Fibroblast of skin of scalp (primary cell): ENCODE measurements at places on chromosomes 7 and 10.

DNA sequence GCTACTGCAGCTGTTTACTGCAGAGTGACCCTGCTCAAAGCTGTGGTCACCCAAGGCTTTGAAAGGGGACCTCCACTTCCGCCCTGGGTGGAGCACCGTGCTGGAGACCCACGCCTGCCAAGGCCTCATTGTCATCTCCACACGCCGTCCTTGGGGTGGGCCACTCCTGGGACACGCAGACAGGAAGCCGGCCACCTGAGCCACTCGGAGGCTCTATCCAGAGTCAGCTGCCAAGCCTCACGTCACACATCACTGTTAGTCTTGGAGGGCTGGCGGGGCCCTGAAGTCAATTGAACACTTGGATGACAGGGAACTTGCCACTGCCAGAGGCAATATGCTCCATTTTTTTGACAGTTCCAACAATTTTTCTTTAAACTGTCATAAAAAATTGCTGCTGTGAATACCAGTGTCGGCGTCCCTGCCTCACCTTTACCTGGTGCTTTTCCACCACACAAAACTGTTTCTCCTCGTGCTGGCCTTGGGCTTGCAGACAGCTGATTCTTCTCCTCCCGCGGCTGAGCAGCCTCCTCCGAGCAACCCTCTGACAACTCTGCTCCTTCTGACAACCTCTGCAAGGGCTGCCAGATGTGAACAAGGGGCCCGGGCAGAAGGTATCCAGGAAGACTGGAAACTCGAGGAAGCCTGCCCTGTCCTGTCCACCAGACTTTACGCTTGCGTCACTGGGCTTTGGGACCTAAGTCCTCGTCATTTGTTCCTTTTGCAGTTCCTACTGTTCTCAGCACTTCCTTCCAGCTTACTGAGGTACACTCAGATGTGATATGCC, 81.9 kb downstream of the EGFR start:
- no peak for DNase-seq

DNA sequence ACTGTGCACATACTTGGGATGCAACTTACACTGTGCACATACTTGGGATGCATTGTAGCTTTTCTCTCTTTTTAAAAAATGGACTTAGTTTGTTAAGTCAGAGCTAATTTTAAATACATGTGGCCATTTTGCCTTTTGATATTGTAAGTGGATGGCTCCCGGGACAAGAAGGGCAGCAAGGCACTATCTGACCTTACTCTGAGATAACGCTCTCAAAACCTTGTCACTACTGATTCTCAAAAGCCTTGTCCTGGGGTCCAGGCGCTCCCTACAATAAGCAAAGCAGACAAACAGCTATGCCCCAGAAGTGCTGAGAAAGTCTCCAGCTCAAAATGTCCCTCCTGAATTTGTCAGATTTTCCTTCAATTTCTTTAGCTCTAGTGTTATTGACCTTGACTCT, 66.9 kb upstream of the CACNB2 start:
- no peak for DNase-seq

DNA sequence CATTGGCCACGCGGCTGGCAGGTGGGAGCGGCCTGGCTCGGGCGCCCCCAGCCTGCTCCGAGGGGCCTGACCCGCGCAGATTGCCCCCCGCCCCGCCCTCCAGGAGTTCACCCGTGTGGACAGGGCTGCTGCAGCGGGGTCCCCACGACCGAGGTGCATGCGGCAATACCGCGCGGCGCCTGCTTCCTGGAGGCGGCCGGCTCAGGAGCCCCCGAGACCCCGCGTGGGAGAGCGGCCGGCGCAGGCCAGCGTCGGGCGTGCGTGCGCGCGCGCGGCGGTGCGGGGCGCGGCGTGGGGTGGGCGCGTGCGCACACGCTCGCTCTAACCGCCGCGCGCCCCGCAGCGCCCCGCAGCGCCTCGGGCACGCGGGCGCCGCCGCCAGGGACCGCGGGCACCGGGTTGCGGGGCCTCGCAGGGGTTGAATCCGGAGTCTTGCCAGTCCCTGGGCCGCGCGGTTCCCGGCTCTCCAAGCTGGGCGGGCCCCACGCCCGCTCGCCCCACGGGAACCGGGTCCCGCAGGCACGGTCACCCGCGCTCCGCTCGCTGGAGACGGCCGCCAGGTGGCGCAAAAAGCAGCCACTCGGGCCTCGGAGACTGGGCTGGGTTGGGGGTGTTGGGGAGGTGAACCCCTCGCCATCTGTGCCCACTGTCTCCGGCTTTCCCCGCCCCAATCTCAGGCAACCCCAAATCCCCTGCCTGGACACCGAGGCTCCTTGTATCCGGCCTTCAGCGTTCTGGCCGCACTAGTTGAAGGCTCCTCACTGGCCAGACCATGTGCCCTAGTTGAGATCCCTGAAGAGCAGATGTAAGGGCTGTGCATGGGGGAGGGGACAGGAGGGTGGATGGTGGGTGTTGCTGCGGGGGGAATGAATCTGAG, 1.3 kb upstream of the ACHE start:
- DNase-seq, result no peak

- DNase-seq, result no peak
These were observed 49.7 kb upstream of the KIF5B start for GRCh38 chr10:32105782-32106382.

DNA sequence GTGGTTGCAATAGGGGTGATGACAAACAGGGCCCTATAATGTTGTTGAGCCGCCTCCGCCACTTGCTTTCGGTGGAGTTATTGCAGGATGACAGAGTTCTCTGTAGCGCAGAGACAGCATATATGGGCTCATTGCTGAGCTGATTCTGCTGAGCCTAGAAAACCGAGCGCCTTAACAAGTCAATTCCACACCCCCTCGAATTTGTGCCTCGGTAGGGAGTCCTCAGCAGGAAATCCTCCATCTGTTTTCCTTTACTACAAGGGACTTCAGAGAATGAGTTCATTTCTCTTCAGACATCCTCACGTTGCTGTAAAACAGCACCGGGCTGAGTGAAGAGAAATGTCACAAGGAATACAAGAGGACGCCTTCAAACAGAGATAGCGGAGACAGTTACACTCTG, 90.7 kb upstream of the KIAA1217 start:
- peak; percentile 59 for DNase-seq

DNA sequence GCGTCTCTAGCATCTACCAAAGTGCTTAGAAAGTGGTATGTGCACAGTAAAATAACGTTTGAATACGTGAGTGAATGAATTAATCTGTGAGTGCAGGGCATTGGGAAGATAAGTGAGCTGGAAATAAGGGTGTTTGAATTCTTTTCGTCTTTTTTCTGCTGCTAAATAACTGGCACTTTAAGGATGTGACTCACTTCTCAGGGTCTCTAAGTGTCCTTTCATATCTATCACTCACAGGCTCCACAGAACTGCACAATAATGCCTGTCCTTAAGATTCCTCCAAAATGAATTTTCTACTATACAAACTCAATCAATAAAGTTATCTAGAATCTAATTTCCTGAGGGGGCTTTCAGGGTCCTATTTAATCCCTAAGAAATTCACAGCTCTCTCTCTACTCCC, 3.2 kb upstream of the DGKB start:
- DNase-seq, result no peak

DNA sequence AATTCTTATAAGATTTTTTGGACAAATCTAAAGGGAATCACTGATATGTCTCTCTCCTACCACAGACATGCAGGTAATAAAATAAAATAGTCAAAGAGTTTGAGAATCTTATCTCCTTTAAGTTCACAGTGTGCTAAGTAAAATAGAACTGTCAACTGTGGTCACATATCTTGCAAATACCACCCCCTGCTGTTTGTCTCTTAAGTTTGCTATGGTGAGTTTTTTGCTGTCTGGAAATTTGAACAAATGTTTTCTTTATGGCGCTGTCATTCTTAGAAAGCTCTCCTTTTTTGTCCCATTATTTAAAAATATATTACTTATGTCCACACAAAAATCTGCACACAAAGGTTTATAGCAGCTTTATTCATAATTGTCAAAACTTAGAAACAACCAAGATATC, 19.6 kb downstream of the GIMAP5 start:
- no peak for DNase-seq

DNA sequence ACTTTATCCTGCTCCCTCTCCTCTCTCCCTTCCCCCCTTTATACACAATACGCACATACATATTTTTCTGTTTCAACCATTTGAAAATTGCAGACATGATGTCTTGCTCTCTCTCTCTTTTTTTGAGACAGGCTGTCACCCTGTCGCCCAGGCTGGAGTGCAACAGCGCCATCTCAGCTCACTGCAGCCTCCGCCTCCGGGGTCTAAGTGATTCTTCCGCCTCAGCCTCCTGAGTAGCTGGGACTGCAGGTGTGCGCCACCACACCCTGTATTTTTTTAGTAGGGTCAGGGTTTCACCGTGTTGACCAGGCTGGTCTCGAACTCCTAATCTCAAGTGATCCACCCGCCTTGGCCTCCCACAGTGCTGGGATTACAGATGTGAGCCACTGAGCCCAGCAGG, 38.5 kb downstream of the KLHDC10 start:
- DNase-seq, result no peak

DNA sequence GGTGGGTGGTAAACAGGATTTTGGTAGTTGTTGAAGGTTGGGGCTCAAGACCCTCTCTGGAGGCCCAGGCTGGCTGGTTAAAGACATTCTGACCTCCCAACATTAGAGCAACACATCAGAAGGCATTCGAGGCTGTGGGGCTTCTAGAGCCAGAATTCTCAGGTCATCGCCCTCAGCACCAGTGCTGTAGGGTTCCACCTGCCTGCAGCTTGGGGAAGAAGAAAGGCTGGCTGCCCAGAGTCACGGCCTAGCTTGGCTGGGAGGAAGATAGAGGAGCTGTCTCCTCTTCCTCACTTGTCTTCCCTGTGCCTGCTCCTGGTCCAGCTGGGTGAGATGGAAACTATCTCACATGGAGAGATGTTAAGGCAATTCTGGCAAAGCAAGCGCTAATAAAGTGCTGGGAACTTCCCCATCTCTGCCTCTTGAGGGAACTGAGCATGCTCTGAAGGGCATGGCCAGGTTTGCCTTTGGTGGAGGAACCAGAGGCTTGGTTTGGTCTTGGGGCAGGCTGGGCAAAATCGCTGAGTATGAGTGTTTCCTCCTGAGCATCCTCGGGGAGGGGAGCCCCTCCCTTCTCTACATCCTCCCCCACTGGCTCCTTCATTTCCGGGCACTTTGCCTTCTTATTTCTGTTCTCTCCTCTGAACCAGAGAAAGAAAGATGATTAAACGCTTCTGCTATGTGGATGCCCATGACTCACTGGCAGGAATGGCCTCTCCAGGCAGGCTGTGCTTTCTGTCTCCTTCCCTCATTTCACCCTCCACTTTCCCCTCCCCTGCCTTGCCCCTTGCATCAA, 509.0 kb upstream of the PODXL start:
- peak; percentile 99 for DNase-seq

- peak; percentile 50 for DNase-seq
These were observed 38.6 kb downstream of the CLRN3 start for GRCh38 chr10:127853868-127854768.

- no peak for DNase-seq
These were observed 8.5 kb upstream of the POT1 start for GRCh38 chr7:124938128-124938527.

GRCh38 chr10:108469940-108470339, 1305.4 kb upstream of the SORCS1 start:
- DNase-seq, result no peak

GRCh38 chr10:88104223-88104622, 240.8 kb downstream of the PTEN start:
- no peak for DNase-seq

DNA sequence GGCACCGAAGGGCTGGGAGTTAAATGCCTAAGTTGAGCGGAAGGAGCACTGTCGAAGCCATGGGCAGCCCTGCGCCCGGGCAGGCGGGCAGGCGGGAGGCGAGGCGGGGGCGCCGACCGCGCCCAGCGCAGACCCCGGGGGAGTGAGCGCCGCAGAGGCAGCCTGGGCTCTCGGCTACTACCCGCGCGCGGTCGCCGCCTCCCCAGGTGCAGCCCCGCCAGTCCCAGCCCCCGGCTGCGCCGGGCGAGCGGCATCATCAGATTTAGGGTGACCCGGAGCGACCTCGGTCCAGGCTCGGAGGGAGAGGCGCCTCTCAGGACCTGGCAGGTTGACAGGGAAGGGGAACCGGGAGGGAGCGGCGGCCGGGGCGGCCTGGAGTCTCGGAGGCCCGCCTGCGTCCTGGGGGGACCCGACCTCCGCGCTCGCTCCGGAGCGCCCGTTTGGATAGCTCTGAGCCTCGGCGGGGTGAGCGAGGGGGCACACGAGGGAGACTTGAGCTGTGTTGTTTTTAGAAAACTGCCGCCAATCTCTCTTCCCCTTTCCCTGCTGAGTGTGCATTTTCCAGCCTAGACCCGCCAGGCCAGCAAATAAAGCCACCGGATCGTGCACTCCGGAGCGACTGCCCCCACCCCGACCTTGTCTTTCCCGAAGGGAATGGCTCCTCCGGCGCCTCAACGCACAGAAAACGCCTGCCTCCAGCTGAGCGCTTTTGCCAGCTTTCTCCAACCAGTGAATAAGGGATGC, 2.3 kb upstream of the NRP1 start:
- DNase-seq, result peak; percentile 51

DNA sequence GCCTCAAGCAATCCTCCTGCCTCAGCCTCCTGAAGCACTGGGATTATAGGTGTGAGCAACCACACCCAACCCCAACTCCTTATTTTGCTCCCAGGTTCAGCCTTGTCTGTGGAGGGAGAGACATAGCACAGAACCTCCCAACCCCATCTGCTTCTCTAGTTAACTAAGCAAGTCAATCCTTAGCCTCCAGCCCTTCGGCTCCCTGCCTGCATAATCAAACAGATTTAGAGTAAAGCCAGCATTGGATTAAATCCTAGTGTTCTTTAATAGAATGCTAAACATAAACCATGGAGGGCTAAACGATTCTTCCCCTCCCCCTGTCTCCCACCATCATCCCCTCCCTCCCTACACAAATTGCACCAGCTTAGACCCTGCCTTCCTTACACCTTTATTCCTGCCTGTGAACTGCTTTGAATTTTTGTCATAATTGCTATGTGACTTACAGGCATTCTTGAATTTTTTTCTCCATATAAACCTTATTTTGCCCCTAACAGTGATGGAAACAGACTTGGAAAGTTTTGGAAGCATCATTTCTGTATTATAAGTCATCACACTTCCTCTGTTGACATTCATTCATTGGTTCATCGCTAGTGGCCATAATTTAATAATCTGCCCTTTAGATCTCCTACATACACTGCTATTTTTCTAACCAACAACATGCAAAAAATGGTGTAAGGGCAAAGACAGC, 72.6 kb upstream of the TOMM7 start:
- DNase-seq, result peak; percentile 50

DNA sequence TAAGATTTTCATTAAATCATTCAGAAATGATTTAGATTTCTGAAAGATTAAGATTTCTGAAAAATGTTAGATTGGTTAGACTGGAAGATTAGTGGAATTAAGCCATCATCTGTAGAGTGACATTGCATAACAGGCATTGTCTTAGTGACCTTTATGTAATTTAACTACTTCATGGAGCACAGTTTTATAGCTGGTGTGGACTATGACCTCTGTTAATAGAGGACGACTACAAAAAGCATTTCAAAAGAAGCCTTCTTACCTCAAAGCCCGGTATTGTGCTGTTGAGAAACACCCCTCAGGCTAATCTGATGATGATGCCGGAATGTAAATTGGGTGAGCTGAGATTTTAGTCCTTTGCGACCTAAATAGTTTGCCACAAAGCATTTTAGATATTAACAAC, 55.6 kb downstream of the GALNT11 start:
- DNase-seq, result no peak
